NCI-H748 treated with DMSO at 0.1 percent for 48 hours (cell line): ENCODE measurements at places on chromosomes 6 and 20.

- DNase-seq, result no peak
These were observed 172.4 kb downstream of the MOXD1 start for GRCh38 chr6:132228894-132229293.

DNA sequence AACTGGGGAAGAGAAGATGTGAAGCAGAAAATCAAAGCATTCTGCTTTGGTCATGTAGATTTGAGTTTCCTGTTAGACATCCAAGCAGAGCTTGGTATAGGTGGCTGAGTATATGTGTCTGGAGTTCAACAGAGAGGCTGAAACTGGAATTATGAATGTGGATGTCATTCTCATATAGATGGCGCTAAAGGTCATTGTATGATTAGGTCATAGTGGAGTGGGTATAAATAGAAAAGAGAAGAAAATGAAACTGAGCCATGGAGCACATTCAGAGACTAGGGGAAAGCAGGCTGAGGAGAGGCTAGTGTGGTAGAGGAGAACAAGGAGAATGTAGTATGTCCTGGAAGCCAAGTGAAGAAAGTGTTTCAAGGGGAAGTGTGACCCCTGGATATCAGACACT is 295.6 kb upstream of the PLN start:
- no peak for DNase-seq

DNA sequence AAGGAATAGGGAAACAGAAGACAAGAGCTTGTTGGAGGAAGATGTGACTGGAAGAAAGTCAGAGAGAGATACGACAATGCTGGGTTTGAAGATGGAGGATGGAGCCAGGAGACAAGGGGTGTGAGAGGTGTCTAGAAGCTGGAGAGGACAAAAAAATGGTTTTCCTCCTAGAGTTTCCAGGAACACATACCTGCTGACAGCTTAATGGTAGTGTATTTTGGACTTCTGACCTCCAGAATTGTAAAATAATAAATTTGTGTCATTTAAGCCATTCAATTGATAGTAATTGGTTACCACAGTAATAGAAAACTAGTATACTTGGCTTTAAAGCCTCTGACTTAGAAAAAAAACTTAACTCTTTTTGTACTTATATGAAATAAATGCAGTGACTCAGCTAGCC is 3.6 kb downstream of the AIG1 start:
- no peak for DNase-seq

- no peak for DNase-seq
These were observed 62.0 kb upstream of the SMIM29 start for GRCh38 chr6:34310817-34311216.

GRCh38 chr6:113291751-113292445 is 565.2 kb upstream of the MARCKS start:
- DNase-seq, result no peak

DNA sequence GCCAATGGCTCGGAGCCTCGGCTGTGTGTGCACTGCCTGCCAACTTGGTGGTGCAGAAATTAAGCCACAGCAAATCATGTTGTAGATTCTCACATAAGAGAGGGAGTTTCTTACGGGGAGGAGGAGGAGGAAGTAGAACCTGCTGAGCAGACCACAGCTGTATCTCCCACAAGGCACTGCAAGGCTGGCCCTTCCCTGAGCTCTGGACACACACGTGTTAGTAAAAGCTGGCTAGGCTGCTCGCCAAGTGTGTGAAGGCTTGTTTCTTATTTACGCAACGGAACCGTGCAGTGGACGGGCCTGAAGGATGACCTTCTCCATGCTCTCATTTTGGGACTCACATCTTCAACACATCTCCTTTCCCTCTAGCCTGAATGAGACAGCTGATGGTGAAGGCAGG is 15.7 kb upstream of the QKI start:
- no peak for DNase-seq

- no peak for DNase-seq
These were observed 54.3 kb downstream of the CD164 start for GRCh38 chr6:109327959-109328358.

GRCh38 chr6:101422811-101423210 is 29.3 kb downstream of the GRIK2 start:
- DNase-seq, result no peak

- no peak for DNase-seq
These were observed 2.1 kb downstream of the GABRR2 start for GRCh38 chr6:89313006-89313405.
